HuH-7.5 (cell line): ENCODE measurements at places on chromosomes 7 and 10.

DNA sequence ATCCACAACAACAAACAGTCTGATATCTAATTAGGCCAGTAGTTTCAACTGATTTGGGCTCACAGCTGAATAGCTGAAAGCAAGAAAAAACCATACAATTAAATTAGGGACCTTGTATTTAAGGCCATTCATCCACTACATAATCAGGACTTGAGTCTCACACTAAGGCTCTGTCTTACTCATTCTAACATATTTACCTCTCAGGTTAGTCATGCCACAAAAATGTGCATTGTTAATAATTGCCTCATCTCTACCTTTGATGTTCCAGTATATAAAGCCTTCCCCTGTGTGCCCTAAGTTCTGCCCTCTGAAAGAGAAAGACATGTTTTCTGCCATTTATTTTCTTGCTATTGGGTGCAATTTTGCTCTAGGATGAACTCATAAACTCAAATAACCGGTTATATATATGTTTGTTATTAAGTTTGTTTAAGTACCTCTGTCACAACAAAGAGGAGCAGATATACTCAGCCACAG, 5.3 kb upstream of the C1GALT1 start:
- peak; percentile 28 for DNase-seq

- no peak for DNase-seq
Observed at GRCh38 chr10:69242040-69242851, 22.1 kb downstream of the HKDC1 start.

DNA sequence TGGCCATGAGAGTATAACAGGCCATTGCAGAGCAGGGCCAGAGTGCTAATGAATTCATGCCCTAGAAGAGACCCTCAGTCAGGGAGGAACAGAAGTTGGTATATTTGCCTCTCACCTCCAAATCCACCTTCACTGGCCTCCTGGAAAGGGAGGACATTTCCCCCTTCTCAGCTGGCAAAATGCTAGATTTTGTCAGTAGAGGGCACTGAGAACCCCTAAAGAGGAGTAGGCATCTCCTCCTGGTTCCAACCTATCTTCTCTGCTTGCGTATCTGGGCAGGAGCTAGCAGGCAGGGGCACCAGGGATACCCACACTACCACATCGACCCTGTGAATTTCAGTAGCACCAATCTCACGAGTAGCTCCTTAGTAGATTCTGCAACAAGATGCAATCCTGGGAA, 79.8 kb upstream of the GHITM start:
- no peak for DNase-seq

- no peak for DNase-seq
Observed at GRCh38 chr10:78813998-78814399, 254.8 kb upstream of the ZMIZ1 start.

- no peak for DNase-seq
Observed at GRCh38 chr10:804191-804781, 114.8 kb upstream of the DIP2C start.

DNA sequence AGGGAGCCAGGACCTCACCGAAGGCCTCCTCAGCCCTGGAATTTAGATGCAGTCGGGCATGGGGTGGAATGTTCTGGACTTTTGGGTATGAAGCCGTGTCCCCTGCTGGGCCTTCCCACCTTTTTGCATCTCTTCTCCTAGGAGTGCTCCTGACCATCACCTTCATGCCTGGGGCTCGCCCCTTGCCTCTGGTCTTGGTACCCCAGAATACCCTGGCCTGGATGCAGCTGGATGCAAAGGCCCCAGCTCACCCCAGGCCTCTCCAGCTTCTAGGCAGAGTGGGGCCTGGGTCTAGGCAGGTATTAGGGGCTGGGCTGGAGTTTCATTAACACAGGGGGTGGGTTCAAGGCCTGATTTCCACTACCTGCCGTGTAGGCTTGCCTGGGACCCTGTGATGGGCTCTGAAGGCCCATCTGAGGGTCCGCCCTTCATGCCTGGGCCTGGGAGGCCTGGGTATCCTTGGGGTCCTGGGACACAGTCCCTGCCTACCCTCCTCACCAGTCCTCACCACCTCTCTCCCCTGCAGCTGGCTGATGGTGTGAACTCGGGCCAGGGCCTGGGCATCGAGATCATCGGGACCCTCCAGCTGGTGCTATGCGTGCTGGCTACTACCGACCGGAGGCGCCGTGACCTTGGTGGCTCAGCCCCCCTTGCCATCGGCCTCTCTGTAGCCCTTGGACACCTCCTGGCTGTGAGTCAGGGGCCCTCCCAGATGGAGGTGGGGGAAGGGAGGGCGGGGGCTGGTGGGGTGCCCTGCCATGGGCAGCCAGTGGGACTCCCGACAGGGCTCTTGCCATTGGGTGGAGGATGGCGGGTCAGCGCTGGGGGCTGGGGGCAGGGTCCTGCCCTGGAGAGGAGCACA, 10.1 kb downstream of the AQP1 start:
- DNase-seq: no peak

DNA sequence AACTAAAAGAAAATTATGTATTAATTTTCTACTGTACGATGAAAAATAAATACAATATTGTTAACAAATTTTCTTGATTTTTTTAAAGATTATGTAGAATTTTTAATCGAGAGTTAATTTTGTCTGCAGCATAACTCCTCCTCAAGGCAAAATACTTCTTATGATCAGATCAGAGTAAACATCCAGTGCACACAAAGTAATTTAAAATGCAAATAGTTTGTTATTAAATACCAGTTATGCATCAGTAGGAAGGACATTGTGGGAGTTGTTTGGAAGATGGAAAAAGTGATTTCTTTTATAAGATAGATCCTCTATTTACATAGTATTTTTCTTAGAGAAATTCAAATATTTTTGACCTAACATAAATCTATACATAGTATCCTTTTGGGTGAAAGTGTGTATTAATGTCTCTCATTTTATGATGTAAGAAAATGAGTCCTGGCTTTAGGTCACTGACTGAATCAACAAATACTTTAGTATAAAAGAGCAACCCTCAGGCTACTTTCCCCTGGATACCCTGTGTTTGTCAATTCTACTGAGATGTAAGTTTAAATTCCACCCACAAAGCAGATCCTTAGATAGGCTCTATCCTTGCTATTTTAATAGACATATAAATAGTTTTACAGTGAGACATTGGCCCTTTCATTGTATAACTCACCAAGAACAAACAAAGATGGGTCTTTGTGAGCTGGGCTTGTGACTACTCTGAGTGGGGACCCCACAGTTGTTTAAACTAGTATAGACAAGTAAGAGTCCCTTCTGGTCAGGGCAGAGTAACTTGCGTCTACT, 1133.7 kb downstream of the GATA3 start:
- no peak for DNase-seq

- DNase-seq: no peak
Observed at GRCh38 chr7:68058014-68058413, 1061.4 kb downstream of the TYW1 start.

GRCh38 chr10:89523274-89523673, 12.1 kb downstream of the SLC16A12 start:
- DNase-seq: no peak

DNA sequence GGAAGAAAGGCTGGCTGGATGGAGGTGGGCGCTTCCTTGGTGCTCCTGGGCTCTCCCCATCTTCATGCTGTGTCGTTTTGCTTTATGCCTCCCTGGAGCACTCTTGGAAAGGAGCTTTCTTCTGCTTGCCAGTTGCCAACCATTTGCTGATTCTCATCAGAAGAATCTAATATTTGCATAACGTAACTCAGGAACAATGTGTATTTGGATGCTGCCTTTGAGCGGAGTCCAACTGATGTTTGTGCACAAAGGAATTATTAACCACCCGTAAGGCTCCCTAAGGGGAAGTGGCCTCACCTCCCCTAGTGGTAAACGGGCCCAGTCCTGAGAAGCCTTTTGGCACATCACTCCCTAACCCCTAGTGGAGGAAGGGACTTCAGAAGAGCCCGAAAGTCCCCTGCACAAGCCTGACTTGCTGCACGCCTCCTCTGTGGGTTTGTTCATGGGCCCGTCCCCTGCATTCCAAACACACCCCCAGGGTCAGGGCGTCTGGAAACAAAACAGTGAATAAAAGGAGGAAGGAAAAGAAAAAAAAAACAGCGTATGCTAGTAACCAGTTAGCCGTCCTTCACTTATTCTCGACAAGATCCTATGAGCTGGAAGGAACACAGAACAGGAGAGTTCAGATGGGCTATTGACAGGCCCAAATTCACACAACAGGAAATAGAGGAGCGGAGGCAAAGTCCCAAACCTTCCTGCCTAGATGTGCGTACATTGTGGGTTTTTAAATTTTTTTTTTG, 602.2 kb downstream of the LRMDA start:
- DNase-seq: peak; percentile 55

GRCh38 chr10:48700493-48700892, 15.8 kb downstream of the WDFY4 start:
- DNase-seq: no peak

GRCh38 chr10:1270906-1271305, 214.7 kb downstream of the WDR37 start:
- DNase-seq: no peak

DNA sequence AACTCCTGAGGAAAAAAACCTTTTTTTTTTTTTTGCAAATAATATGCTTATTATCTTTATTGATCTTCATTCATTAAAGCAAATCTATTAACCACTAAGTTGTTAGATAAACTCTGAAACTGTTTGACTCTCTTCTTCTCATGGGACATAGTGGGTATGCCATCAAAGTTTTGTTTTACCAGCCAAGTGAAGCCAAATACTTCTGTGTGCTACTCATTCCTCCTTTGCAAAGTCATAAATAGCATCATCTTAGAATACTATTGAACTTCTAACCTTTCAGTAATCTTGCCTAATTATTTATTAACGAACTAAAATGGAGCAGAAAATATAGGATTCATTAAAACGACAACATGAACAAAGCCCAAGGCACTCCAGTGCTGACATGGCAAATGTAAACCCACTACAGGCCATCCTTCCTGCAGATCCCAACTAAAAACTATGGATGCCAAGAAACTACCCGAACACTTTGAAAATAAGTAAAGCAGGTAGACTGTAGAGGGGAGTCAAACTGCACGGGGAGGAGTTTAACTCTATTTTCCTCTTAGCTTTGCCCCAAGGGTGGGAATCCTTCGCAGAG, 61.2 kb upstream of the ODAD2 start:
- DNase-seq: no peak
